ENCODE measurements at places on chromosomes 3 and 15.
A peak's percentile ranks its signal among the peaks of the same experiment; 100 is the strongest.

DNA sequence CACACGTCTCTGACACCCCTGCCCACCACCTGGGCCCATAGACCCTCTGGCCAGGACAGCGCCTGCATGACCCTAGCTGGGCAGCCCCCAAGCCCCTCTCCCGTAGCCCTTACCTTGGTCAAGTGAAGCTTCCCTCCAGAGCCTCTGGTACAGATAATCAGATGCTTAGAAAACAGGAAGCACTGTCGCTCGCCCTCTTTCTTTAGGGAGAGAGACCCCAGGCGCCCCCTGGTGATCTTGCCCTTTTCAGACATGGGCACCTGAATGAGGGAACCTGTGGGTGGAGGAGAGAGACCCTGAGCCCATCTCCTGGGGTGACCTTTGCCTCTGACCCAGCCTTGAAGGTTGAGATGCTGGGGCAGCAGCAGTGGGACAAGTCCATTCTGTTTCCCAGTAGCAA lies 65.4 kb downstream of the RASGRF1 start:
- peak overlapping the region; percentile 68 for H3K4me3 ChIP-seq
- H3K27me3 ChIP-seq = peaks cover 7% of the 10 kb centered on the region
- peaks cover 12% of the 10 kb centered on the region for H3K36me3 ChIP-seq
- peak; percentile 35 for DNase-seq
- H3K4me1 ChIP-seq = peaks cover 17% of the 10 kb centered on the region

GRCh38 chr3:183464480-183464879 lies 36.1 kb upstream of the MCF2L2 start:
- H3K4me3 ChIP-seq = no peak overlapping the region
- DNase-seq = no peak
- H3K27ac ChIP-seq = no peak overlapping the region
- no peaks in the 10 kb centered on the region for H3K36me3 ChIP-seq
- peaks cover 6% of the 10 kb centered on the region for H3K27me3 ChIP-seq
- peaks cover 10% of the 10 kb centered on the region for H3K4me1 ChIP-seq

DNA sequence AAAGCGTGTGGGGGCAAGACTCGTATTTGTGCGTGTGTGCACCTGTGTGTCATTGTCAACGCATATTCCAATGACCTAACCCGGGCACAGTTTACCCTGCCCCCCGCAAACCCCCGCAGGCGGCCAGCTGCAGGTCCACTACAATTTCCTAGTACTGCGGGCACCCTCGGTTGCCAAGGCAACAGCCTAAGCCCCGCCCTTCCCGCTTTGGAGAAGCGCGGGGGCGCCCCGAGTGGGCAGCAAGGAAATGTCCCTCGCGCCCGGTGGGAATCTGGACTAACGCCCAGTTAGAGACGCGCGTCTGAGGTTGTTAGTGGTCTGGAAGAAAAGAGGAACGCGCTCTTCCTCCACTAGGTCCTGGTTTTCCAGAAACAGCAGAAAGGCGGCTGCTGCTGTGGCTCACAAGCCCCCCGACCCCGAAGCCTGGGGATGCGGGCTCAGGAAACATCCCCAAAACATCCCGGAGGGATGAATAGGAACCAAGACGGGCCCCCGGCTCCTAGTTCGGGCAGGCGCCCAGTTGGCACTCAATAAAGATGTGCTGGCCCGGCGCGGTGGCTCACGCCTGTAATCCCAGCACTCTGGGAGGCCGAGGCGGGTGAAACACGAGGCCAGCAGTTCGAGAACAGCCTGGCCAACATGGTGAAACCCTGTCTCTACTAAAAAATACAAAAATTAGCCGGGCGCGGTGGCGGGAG lies 1.1 kb downstream of the ABHD14A start:
- peak overlapping the region; percentile 81 for H3K27ac ChIP-seq
- no peak for DNase-seq
- H3K27me3 ChIP-seq = no peaks in the 10 kb centered on the region
- H3K4me1 ChIP-seq = peaks cover 40% of the 10 kb centered on the region
- peak overlapping the region; percentile 97 for H3K4me3 ChIP-seq

GRCh38 chr3:56351537-56351936 lies 116.7 kb downstream of the ERC2 start:
- DNase-seq = no peak
- H3K4me3 ChIP-seq = no peak overlapping the region
- H3K27ac ChIP-seq = no peak overlapping the region
- H3K4me1 ChIP-seq = no peaks in the 10 kb centered on the region
- no peaks in the 10 kb centered on the region for H3K36me3 ChIP-seq
- peaks cover 4% of the 10 kb centered on the region for H3K27me3 ChIP-seq

DNA sequence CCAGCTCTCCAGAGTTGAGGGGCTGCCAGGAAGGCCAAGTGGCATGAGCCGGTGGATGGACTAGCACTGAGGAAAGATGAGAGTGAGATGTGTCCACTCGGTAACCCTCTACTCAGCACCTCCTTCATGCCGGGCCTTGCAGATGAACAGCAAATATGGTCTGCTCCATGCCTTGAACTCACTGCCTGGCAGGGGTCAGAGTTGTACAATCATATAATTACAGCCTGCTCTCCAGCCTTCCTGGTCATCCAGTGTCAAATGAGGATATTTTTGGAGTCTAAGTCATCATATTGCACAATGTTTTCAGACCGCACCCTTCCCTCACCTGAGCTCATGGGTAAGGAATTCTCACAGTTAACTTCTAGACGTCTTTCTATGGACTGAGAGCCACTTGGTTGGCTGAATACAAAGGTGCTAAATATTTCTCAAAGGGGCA lies 4.9 kb downstream of the MGLL start:
- H3K27ac ChIP-seq = no peak overlapping the region
- H3K27me3 ChIP-seq = peaks cover 24% of the 10 kb centered on the region
- no peak for DNase-seq
- peaks cover 16% of the 10 kb centered on the region for H3K4me1 ChIP-seq
- H3K36me3 ChIP-seq = peaks cover 56% of the 10 kb centered on the region

DNA sequence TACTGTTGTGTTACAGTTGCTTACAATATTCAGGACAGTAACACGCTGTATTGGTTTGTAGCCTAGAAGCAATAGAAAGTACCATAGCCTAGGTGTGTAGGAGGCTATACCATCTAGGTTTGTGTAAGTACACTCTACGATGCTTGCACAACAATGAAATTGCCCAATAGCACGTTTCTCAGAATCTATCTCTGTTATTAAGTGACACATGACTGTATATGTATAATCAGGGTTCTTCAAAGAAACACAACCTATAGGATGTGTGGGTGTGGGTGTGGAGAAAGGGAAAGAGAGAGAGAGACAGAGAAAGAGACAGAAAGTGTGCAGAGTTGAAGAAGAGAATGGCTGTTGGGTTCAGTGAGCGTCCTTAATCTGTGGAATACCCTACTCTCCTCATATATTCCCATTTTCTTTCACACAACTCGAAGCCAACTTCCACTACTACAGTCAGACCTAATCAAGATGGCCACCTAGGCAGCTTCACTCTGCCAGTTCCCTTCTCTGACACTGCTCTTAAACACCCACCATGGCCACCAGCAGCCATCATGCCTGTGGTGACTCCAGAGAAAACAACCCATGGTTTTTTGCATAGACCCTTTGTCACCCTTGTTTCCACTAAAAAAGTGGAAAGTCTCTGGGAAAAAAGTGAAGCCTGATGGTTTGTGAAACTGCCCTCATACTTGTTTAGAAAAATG lies 5.8 kb upstream of the PPP4R2 start:
- H3K4me3 ChIP-seq = no peak overlapping the region
- H3K4me1 ChIP-seq = no peaks in the 10 kb centered on the region
- DNase-seq = no peak
- H3K27me3 ChIP-seq = no peaks in the 10 kb centered on the region

- DNase-seq = no peak
- H3K27ac ChIP-seq = no peak overlapping the region
- H3K27me3 ChIP-seq = peaks cover 40% of the 10 kb centered on the region
- no peaks in the 10 kb centered on the region for H3K36me3 ChIP-seq
- no peaks in the 10 kb centered on the region for H3K4me1 ChIP-seq
These were observed 7.3 kb downstream of the GRIP2 start for GRCh38 chr3:14532691-14533456.

- H3K27ac ChIP-seq = no peak overlapping the region
- DNase-seq = no peak
- H3K4me1 ChIP-seq = no peaks in the 10 kb centered on the region
- H3K27me3 ChIP-seq = no peaks in the 10 kb centered on the region
These were observed 802.6 kb upstream of the ALCAM start for GRCh38 chr3:104564045-104564643.

DNA sequence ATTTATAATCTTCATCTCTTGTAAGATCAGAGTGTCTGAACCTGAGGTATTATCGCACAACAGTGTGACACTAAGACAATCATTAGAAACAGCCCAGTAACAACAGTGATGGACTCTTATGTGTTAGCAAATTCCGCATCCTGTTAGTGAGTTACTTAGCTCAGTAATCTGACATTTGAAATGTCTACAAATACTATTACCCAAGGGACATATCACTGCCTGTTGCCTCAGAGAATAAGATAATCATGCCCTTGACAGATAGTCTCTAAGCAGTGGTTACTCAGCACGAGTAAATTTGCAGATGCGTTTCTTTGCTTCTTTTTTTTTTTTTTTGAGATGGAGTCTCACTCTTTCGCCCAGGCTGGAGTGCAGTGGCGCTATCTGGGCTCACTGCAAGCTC lies 13.4 kb upstream of the RTP1 start:
- peaks cover 3% of the 10 kb centered on the region for H3K4me1 ChIP-seq
- no peaks in the 10 kb centered on the region for H3K36me3 ChIP-seq
- H3K4me3 ChIP-seq = no peak overlapping the region

- no peak overlapping the region for H3K27ac ChIP-seq
- H3K36me3 ChIP-seq = peaks cover 40% of the 10 kb centered on the region
- no peak for DNase-seq
- no peaks in the 10 kb centered on the region for H3K27me3 ChIP-seq
- peak overlapping the region; percentile 48 for H3K4me3 ChIP-seq
- peaks cover 26% of the 10 kb centered on the region for H3K4me1 ChIP-seq
These were observed 2.7 kb downstream of the RPL15 start for GRCh38 chr3:23919628-23920027.

DNA sequence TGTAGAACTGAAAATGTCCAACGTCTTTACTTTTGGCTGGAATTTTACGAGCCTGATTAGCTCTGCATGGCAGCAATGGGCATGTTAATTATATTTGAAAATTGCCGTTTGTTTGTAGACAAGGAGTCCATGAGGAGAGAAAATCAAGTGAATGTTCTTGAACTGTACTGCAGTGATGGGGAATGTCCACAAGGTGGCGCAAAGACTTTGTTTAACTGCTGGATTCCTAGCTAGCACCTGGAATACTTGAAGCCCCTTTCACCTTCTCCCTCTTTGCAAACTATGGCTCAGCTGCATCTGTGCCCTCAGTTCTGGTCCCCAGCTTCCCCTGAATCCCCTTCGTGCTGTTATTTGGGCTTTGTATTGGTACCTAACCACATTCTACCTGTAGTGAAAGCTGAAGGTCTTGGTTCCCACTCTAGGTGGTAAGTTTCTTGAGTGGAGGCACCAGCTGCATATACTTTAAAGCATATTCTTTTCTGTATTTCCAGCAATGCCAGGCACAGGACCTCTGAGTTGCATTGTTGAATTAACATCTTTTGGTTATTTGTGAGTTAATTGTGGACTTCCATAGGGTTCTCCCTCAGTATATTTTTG lies 25.3 kb downstream of the EXOG start:
- peaks cover 50% of the 10 kb centered on the region for H3K36me3 ChIP-seq
- peaks cover 10% of the 10 kb centered on the region for H3K4me1 ChIP-seq

DNA sequence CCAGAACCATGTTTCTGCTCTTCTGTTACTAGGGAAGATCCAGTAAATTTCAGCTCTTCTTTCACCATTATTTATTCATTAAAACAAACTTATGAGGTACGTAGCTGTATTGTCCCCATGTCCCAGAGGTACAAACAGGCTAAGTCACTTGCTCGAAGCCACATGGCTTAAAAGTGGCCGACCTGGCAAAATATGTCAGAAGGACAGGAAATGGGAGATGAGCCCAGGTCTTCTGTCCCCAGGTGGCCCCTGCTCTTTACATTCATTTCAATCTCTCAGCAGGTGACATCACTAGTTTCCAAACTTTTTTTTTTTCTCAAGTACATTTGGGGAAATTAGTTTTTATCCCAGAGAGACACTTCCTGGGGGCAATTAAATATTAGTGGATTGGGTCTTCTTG lies 34.1 kb upstream of the LPP start:
- no peak overlapping the region for H3K27ac ChIP-seq
- no peaks in the 10 kb centered on the region for H3K36me3 ChIP-seq
- H3K4me3 ChIP-seq = no peak overlapping the region
- DNase-seq = no peak
- H3K27me3 ChIP-seq = no peaks in the 10 kb centered on the region

GRCh38 chr3:112685420-112685819 lies 44.5 kb upstream of the CCDC80 start:
- H3K36me3 ChIP-seq = no peaks in the 10 kb centered on the region
- H3K4me3 ChIP-seq = no peak overlapping the region
- no peak for DNase-seq

- no peak for DNase-seq
- no peaks in the 10 kb centered on the region for H3K36me3 ChIP-seq
- H3K27ac ChIP-seq = no peak overlapping the region
- H3K27me3 ChIP-seq = peaks cover 12% of the 10 kb centered on the region
- no peak overlapping the region for H3K4me3 ChIP-seq
- H3K4me1 ChIP-seq = no peaks in the 10 kb centered on the region
These were observed 135.8 kb upstream of the ABHD17C start for GRCh38 chr15:80559320-80559693.

- H3K4me3 ChIP-seq = no peak overlapping the region
- H3K36me3 ChIP-seq = peaks cover 2% of the 10 kb centered on the region
- no peak overlapping the region for H3K27ac ChIP-seq
- DNase-seq = no peak
- H3K4me1 ChIP-seq = no peaks in the 10 kb centered on the region
These were observed 22.6 kb upstream of the UMPS start for GRCh38 chr3:124707656-124708062.

DNA sequence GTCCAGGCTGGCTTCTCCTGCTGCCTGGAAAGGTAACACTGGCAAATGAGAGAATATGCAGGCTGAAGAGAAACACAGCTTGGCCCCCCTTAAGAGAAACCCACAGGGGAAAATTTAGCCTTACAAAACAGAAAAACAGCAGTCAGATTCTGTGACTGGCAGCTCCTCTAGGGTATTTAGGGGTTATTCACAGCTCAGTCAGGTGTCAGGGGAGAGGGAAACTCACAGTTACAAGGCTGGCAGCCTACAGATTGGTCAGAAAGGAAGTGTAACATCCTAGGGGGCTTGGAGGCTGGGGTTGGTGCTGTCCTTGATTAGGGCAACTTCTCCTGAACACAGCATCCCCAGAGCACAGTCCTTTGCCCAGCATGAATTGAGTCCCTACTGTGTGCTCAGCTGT lies 81.4 kb downstream of the SEMA5B start:
- H3K4me1 ChIP-seq = peaks cover 29% of the 10 kb centered on the region
- H3K27ac ChIP-seq = peak overlapping the region; percentile 51
- H3K36me3 ChIP-seq = no peaks in the 10 kb centered on the region
- no peaks in the 10 kb centered on the region for H3K27me3 ChIP-seq

GRCh38 chr15:57542505-57542817 lies 49.2 kb upstream of the MYZAP start:
- H3K4me3 ChIP-seq = no peak overlapping the region
- peaks cover 11% of the 10 kb centered on the region for H3K36me3 ChIP-seq
- H3K27me3 ChIP-seq = peaks cover 19% of the 10 kb centered on the region
- DNase-seq = no peak

- no peak overlapping the region for H3K4me3 ChIP-seq
- DNase-seq = no peak
- peaks cover 31% of the 10 kb centered on the region for H3K36me3 ChIP-seq
- H3K27me3 ChIP-seq = no peaks in the 10 kb centered on the region
- no peak overlapping the region for H3K27ac ChIP-seq
- peaks cover 4% of the 10 kb centered on the region for H3K4me1 ChIP-seq
These were observed 52.7 kb downstream of the TLE3 start for GRCh38 chr15:70045045-70045444.

Data from stimulated activated naive B cell treated with anti-CD40 and anti-IgM and Interleukin-4, amounts not matched to agents 10 μg/mL and 1 μg/mL and 100 μg/mL, for 72 hours (primary cell).